ENCODE measurements at places on chromosomes 4 and X. TPM values are rescaled to one million over a fixed set of nuclear protein-coding genes. Genes with fewer than 3 reads are reported as not detected.

Gene F8A2
- polyA plus RNA-seq, result not detected

Gene GRPR
- polyA plus RNA-seq, result 0.31 TPM

Gene ASMT
- not detected for polyA plus RNA-seq

Gene PNMA3
- 2.6 TPM for polyA plus RNA-seq

- no peak for DNase-seq
These were observed 419.4 kb downstream of the ADGRL3 start for GRCh38 chr4:61619528-61619927.

- peak; percentile 21 for DNase-seq
These were observed 103.0 kb downstream of the ZNF518B start for GRCh38 chr4:10354225-10354624.

DNA sequence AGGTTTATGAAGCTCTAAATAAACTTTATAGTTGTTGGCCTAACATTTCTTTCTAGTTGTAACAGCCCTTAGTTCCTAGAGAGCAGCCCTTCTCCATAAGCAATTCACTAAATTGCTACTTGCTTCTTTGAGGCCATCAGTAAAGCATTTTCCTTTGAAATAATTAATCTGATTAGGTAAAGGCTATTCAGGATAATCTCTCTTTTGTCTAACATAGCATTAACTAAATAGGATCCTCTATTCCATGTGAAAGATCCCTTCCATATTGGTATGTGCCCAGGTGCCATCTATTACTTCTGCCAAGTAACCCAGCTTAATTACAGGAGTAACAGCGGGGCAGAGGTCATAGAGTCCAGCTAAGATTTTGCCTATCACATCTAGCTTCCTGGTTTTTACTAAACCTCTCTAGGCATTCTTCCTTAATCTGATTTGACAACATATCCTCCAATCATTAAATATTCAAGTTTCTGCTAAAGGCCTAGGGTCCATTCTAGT, 1408.0 kb downstream of the PCDH18 start:
- DNase-seq, result no peak

GRCh38 chrX:37993176-37993575, 13.2 kb upstream of the SYTL5 start:
- DNase-seq, result no peak

GRCh38 chr4:176902710-176903323, 110.1 kb upstream of the VEGFC start:
- DNase-seq, result no peak

DNA sequence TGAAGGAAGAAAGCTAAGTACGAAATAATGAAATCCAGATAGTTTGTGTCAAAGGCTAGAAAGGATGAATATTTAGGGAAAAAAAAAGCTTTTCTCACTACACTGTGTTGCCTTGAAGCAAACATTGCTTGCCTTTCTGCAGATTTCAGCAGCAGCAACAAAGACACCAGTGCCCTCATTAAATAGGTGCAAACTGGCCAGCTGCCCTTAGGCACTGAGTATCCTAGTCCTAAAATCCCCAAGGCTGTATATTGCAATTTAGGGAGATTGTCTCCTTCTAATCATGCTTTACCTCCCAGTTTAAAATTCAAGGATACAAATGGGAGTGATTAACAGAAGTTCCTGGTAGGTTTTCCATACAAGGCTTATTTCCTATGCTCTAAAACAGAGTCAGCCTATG, 8.6 kb upstream of the FAT4 start:
- DNase-seq, result no peak

DNA sequence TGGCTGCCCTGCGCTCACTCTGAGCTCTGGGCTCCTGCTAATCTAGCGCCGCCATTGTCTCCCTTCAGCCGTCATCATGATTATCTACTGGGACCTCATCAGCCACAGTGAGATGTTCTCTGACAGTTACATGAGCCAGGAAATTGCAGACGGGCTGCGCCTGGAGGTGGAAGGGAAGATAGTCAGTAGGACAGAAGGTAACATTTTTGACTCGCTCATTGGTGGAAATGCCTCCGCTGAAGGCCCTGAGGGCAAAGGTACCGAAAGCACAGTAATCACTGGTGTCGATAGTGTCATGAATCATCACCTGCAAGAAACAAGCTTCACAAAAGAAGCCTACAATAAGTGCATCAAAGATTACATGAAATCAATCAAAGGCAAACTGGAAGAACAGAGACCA, 21.8 kb upstream of the PIN4 start:
- DNase-seq, result no peak

- DNase-seq, result no peak
These were observed 68.2 kb downstream of the ARHGAP10 start for GRCh38 chr4:147799986-147800555.

GRCh38 chr4:83124111-83124780, 9.7 kb upstream of the PLAC8 start:
- DNase-seq, result no peak

Data from right lung (tissue), 10 donors.